ENCODE measurements at places on chromosomes 12 and 14.

DNA sequence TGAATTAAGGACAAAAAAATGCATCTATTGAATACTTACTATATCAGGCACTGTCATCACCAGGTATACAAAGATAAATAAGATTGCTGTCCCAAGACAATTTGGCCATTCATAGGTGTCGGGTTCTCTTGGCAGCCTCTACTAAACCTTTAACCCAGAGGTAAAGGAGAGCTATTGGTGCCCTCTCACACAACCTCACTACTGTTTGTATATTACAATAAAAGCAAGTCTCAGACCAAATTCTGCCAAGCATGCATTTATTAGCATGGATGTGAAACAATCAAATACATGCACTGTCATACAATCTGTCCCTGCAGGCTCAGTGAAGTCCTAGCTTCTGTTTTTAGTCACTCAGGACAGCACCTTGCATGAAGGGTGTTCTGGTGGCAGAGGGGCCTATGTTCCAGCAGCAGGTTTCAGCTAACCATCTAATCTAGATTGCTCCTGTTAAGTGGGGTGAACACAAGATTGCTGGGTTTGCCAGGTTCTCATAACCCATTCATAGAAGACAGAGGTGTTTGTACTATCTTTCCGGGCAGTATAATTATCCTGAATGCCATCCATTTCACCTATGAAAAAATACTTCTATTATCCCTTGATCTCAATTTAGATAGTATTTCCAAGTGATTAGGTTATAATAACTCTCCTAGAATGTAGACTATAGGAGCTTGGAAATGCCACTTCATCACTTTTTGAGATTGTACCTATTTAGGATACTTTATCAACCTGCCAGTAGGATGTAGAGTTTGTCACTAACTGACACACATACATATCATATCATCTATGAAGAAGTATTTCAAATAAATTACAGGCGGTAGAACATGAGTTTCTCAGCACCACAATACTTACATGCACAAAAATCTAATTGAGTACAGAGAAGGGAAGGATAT lies 254.0 kb upstream of the KRR1 start:
- DNase-seq = no peak

GRCh38 chr14:103524002-103524935 lies 1.6 kb upstream of the CKB start:
- DNase-seq = no peak

GRCh38 chr14:82224610-82225009 lies 691.0 kb upstream of the SEL1L start:
- no peak for DNase-seq

DNA sequence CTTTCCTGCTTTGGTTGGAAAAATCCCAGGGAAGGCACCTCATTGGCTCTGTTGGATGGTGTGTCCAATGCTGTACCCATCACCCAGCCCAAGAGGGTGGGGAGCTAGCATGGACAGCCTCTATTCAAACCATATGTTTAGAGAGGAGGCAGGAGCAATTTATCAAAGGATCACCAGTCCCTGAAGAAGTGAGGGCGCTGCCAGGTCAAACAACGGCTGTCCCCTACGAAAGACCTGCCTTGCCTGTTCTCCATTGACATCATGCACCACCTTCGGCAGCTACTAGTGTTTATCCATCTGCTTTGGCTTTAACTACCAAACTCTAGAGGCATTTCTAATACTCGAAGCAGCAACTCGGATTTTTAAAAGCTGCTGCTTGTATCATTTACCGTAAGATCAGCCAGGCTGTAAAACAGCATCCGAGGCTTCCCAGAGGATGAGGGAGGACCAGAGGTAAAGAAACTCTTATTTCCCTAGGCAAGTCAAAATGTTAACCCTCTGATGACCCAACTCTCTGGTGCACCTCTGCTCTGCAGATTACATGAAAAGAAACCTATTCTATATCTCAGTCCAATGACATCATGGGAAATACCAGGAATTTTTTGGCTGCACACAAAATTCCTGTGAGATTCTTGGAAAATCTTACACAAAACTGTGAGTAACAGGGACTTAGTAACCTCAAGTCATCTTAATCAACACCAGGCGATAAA lies 720.9 kb upstream of the TBX3 start:
- no peak for DNase-seq

DNA sequence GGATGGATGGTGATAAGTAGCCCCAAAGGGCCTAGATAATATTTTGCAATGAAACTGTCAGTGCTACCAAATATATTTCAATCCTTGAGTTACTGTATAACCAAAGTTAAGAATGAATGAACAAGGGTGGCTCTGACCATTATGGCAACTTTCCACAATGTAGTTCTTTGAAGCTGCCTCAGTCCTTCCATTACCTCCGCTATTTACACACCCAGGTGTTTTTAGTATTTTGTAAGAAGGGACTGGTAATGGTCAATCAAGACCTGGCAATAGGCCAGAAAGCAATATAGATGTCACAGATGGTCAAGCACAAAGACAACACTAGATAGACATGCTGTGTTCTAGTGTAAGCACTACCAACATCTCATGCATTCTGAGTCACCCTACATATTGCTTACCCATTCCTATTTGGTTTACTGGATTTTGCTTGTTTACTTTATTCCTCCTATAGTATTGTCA lies 16.3 kb downstream of the DUSP16 start:
- DNase-seq = no peak

DNA sequence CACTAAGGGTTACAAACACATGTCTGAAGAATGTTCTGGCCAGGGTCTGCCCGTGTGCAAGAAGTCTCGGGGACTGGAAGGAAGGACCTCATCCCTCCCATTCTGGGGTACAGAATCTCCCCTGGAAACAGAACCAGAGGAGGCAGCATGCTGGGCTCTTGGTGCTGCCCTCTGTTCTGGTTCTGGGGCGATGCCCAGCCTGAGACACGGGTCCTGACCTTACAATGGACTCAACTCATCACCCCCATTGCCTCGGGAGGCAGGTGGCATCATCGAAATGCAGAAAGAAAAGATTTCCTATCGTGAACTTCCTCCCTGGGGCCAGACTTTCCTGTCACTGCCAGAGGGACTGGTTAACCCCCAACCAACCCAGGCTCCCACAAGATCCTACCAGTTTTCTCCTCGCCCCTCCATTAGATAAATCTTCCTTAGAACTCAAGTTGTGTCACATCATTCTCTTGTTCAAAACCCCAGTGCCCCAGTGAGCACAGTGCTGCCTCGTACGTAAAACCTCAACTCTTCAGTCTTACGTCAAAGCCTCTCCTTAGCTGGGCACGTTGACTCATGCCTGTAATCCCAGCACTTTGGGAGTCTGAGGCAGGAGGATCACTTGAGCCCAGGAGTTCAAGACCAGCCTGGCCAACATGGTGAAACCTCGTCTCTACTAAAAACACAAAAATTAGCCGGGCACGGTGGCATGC lies 52.1 kb downstream of the PSMA6 start:
- DNase-seq = no peak

GRCh38 chr14:63452796-63453195 lies 90.4 kb downstream of the PPP2R5E start:
- no peak for DNase-seq

DNA sequence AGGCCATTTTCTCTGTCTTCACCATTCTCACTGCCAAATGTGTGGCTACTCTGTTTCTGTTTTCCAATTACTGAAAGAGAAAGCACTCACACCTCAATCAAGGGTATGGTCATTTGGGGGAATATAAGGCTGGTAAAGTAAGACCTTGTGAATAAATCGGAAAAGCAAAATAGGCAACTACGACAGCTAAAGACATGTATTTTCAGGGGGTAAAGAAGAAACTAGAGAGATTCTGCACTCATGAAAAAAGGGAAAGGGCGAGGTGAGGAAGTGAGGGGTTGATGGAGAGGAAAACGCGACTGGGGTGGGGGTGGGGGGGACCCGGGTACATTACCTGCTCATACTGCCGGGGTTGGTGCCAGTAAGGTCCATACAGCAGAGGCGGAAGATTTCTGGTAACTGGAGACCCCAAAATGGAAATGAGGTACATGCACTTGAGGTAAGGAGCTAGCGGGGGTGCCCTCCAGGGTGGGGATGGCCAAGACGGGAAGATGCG lies 19.3 kb downstream of the CHD8 start:
- DNase-seq = no peak

DNA sequence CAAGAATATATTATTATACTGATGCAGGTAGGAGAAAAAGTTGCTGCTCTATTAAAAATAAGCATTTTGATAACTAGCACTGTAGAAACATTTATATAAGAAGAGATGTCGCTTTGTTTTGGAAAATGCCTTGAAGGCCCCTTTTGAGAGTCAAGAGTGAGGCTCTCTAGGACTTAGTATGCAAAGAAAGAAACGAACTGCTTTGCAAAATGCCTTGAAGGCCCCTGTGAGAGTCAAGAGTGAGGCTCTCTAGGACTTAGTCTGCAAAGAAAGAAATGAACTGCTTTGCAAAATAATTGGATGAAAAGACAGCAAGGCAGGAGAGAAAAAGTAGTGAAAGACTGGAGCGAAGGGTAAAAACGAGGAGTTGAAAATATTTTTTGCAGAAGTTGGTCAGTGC lies 65.9 kb downstream of the AVPR1A start:
- DNase-seq = no peak

GRCh38 chr12:32773691-32774090 lies 18.0 kb upstream of the YARS2 start:
- no peak for DNase-seq

- no peak for DNase-seq
Observed at GRCh38 chr14:61374284-61374683, 52.9 kb downstream of the PRKCH start.

- no peak for DNase-seq
Observed at GRCh38 chr12:118189741-118190191, 53.8 kb downstream of the PEBP1 start.

GRCh38 chr14:69299286-69300035 lies 39.5 kb downstream of the GALNT16 start:
- DNase-seq = no peak

- no peak for DNase-seq
Observed at GRCh38 chr12:55847033-55847432, 4.3 kb upstream of the MMP19 start.

DNA sequence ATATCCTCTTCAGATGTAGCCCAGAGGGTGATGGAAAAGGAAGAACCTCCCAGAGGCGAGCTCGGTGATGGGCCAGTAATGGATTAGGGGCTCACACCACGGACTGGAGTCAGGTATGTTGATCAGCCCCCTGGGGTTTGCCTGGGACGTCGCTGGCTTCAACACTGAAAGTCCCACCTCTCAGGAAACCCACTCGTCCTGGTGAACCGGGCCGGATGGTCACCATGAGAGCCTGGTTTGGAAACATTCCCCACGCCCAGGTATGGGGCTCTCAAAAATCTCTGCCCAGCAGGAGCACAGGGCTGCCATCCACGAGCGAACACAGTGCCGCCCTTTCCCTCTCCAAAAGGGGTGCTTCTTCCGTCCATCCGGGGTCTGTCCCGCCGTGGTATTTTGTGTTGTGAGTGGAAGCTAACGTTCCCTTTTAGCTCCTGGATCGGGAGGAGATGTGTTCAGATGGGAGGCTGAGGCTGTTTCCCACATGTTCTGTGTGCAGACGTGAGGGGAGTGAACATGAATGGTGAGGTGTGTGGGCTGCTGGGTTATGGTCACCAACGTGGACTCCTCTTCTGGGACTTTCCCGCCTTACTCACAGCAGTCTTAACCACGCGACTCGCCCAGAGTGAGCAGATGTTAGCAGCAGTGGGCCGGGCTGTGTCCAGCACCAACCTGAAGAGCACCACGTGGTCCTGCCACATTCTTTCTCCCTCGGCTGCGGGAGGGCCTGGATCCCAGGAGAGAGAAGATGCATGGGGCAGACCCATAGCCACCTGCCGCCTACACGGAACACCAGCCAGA lies 139.2 kb downstream of the KIF26A start:
- DNase-seq = no peak

Measured in stimulated activated CD4-positive, alpha-beta T cell treated with anti-CD3 and anti-CD28 coated beads, Interleukin-1b, Interleukin-23, amount 100 ng/mL, for 1 hour (primary cell).